ENCODE measurements at places on chromosomes 5 and 9. TPM values are rescaled to one million over a fixed set of nuclear protein-coding genes. Genes with fewer than 3 reads are reported as not detected.
A peak's percentile ranks its signal among the peaks of the same experiment; 100 is the strongest.

GRCh38 chr5:150703762-150704161 lies 2.9 kb upstream of the RBM22 start:
- no peak for DNase-seq

DNA sequence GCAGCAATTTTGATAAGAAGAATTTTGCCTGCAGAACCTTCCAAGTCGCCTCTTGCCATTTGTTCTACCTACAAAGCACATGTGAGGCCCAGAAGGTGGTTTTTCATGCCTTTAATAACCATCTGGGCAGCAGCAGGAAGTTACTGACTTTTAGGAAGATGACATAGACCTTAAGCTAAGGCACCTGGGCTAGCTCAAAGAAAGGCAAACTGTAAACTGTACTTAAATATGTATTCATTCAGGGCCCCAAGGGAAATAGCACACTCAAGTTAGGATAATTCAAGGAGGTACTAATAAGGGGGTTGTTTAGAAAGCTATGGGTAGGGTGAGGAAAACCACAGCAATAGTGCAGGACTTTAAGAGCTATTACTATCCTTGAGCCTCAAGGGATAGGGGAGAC lies 57.3 kb upstream of the HSPB3 start:
- no peak for DNase-seq

DNA sequence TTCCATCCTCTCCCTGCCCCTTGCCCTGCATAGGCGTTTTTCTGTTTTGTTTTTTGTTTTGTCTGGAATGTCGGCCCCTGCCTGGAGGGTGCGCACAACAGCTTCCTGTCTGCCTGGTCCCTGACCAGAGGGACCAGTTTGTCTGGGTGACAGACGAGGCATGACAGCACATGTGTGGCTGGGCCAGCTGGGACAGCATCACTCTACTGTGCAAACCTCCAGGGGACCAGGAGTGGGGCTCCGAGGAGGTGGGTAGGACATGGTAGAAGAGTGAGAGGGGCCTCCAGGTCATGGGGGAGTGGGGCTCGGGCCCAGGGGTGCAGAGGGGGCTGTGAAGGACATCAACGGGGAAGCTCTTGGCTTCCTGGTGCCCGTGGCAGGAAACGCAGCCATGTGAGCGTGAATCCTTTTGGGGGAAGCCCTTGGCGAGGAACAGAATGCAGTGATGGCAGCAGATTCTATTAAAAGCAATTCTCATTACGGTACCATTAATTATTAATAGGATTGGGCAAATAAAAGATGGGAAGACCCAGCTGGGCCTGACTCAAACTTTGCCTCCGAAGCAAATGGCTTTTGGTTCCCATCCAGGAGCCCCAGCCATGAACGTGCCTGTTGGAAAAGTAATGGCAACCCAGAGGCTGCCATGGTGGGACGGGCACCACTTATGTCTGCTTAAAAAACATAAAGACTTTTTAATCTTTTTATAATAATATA lies 184.4 kb upstream of the IER5L start:
- DNase-seq, result no peak

DNA sequence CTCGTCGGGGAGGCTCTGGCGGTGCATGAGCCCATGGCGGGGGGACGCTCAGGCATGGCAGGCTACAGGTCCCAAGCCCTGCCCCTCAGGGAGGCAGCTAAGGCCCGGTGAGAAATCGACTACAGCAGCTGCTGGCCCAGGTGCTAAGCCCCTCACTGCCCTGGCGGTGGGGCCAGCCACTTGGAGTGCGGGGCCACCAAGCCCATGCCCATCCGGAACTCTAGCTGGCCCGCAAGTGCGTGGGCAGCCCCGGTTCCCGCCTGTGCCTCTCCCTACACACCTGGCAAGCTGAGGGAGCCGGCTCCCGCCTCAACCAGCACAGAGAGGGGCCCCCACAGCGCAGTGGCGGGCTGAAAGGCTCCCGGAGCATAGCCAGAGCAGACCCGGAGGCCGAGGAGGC lies 1896.9 kb upstream of the CDH6 start:
- peak; percentile 55 for DNase-seq

- no peak for DNase-seq
Observed at GRCh38 chr9:15139469-15139868, 167.5 kb downstream of the TTC39B start.

- DNase-seq, result no peak
Observed at GRCh38 chr5:112604732-112605630, 132.7 kb upstream of the APC start.

- no peak for DNase-seq
Observed at GRCh38 chr9:33172256-33173238, 5.4 kb upstream of the B4GALT1 start.

DNA sequence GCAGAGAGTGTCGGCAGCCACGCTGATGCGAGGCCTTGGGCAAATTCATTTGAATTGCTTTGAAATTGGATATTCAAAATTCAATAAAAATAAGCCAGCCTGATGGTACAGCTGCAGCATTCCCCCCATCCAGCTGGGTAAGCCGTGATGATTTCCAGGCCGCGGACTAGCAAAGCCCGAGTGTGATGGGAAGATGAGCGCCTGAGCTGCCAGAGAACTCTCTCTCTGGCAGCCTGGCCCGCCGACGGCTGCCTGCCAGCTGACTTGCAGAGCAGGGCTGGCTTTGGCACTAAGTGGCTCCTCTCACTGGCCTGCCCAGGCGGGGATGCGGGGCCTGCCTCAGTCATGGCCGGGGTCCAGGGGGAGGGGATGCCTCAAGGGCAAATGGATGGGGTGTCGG lies 268.3 kb upstream of the WWC1 start:
- no peak for DNase-seq

The MOB3B gene
- 9.0 TPM for total RNA-seq

- DNase-seq, result peak; percentile 71
Observed at GRCh38 chr5:171386006-171386671, 1.5 kb upstream of the NPM1 start.

The FCN2 gene
- total RNA-seq, result 0.32 TPM

GRCh38 chr9:21579247-21579671 lies 97.1 kb upstream of the IFNE start:
- DNase-seq, result no peak

DNA sequence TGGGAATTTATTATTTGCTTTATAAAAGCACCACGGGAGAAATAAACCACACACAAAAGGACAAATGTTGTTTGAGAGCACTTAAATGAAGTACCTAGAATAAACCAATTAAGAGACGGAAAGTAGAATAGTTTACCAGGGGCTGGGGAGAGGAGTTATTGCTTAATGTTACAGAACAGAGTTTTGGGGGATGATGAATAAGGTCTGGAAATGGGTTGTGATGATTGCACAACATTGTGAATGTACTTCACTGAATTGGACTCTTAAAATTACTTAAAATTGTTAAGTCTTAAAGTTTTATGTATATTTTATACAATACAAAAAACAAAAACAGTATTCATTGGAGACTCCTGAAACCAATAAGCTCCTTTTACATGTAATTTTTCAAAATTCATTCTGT lies 1.5 kb downstream of the ZBTB43 start:
- DNase-seq, result no peak

The GARIN3 gene
- not detected for total RNA-seq

- DNase-seq, result no peak
Observed at GRCh38 chr5:3905031-3905430, 309.4 kb downstream of the IRX1 start.

GRCh38 chr9:35754264-35754663 lies at the start of gene MSMP:
Gene MSMP, minus strand, starts transcription at chr9:35754276. Its CDS starts 147 bp downstream, at chr9:35754129.
- DNase-seq, result no peak

DNA sequence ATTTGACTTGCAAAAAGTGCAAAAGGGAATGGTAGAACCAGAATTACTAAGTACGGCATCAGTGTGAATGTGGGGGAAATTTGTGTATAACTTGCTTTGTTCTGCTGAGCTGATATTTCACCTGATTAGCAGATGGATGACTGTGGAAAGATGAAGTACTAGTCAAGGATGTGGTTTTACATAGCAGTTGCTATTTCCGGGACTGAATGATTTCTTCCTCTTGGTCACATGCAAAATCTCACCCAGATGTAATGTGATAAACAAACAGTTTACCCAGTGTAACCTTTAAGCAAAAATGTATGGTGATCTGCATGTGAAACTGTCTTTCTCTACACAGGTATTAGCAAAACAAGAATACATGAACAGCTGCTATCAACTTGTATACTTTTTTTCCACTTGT lies 46.1 kb downstream of the DCP2 start:
- no peak for DNase-seq

The ANKRD34B gene
- total RNA-seq, result not detected

- DNase-seq, result no peak
Observed at GRCh38 chr5:54610197-54610944, 92.8 kb downstream of the SNX18 start.

DNA sequence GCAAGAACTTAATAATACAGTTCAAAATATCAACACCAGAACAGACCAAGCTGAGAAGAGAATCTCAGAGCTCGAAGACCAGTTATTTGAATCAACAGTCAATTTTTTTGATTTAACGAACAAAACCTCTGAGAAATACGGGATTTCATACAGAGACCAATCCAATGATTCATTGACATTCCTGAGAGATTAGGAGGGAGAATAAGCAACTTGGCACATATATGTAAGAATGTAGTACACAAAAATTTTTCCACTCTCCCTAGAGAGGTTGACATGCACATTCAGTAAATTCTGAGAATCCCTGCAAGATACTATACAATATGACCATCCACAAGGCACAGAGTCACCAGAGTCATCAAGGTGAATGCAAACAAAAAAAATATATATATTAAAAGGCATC lies 1577.3 kb upstream of the C9orf72 start:
- DNase-seq, result no peak

The FAM78A gene
- total RNA-seq, result 4.0 TPM

DNA sequence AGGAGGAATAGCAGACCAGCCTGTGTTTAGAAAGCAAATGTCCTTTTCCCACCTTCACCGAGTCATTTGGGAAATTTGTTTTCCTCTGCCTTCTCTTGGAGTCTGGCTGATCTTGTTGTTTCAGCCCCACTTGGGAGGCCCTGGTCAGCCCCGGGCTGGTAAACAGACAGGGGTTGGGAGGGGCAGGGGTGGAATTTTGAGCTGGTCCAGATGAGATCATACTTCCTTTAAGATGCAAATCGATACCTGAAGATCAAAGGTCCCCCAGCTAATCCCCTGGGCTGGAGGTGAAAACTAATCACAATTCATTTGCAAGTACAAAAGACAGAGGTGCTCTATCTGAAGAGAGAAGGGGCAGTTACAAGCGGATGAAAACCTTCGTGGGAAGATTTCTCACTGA lies 118.4 kb downstream of the PAPPA start:
- DNase-seq, result no peak

The ACOT12 gene
- 0.18 TPM for total RNA-seq

- no peak for DNase-seq
Observed at GRCh38 chr9:134553996-134554372, 87.6 kb upstream of the COL5A1 start.

DNA sequence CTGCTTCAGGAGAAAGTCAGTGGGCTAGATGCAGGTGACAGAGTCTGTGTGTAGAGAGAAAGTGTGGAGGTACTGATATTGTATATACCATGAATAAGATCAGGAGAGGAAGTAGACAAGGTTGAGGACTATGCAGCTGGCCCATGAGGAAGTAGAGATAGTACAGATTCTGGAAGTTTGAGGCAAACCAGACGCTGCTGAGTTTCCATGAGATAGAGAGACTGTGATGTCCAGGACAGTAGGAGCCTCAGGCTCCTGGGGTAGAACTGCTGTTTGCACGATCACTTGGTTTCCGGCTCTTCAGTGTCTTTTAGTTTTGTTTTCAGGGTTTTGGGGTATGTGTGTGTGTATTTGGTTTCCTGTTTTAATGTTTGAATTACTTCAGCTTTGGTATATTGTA lies 13.6 kb downstream of the OTULINL start:
- no peak for DNase-seq

DNA sequence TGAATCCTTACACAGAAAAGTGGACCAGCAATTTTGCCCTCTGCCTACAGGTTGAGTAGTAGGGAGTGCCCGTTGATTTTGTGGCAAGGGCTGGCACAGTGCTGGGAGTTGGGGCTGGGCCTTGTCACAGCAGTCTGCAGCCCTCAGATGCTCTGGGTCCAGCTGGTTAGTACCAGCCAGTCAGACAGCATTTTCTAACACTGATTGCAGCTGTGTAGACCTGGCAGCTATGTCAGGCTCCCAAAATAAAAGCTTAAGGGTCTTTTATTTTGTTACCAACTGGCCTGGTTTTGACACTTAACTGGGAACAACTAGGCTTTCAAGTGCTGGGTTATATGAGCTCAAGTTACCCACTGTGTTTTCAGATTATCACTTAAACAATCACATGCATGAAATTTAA lies 57.7 kb downstream of the MAT2B start:
- DNase-seq, result no peak

- DNase-seq, result peak; percentile 79
Observed at GRCh38 chr9:77848897-77849296, 182.7 kb downstream of the GNAQ start.

- no peak for DNase-seq
Observed at GRCh38 chr9:73121375-73121935, 30.2 kb upstream of the ANXA1 start.

GRCh38 chr5:43622074-43622473 lies 19.1 kb downstream of the NNT start:
- DNase-seq, result no peak

GRCh38 chr5:180790020-180790419 lies 12.6 kb downstream of the MGAT1 start:
- DNase-seq, result no peak

The C5orf58 gene
- not detected for total RNA-seq

DNA sequence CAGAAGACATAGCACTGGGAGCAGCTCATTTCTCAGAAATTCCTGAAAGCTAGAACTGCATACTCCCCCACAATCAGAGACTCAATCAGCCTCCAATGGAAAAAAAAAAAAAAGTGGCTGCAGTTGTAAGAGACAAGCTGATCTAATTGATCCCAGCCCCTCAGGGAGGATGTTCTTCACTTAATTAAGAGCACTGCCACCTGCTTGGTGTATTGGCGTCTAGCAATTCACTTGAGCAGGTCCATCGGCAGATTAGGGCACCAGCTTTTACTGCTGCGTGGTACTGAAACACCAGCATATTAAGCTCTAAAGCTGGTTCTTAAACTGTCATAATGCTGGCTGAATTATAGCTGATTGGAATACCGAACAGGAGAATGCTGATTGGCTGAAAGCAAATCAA lies 1890.1 kb upstream of the WWC1 start:
- DNase-seq, result no peak

GRCh38 chr9:129137292-129138143 lies 26.3 kb downstream of the PTPA start:
- DNase-seq, result no peak

The SPATA6L gene
- 6.7 TPM for total RNA-seq

- DNase-seq, result peak; percentile 59
Observed at GRCh38 chr9:111959468-111960359, 63.1 kb downstream of the UGCG start.

GRCh38 chr5:179304871-179305270 lies 40.4 kb downstream of the ADAMTS2 start:
- no peak for DNase-seq

- no peak for DNase-seq
Observed at GRCh38 chr5:125549322-125549911, 803.0 kb upstream of the ZNF608 start.

The MARCHF11 gene
- total RNA-seq, result not detected

DNA sequence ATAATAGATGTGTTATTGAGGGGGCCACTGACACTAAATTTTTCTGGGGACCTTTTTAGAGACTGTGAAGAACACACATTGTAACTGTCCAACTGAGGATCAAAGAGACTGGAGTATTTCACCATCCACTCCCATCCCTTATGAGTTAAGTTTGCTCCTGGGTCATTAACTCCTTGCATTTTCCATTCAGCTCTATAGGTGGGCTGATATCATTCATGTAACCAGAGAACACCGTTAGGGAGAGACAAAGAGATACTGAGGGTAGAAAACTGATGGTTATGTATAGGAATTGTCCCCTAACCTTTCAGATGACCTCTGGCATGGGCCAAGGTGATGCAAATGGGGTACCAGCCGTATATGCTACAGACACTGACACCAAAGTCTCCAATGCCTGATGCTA lies 142.4 kb upstream of the TLR4 start:
- no peak for DNase-seq

All from aorta (tissue), 5 donors.